ENCODE measurements at places on chromosomes 2 and 18.

DNA sequence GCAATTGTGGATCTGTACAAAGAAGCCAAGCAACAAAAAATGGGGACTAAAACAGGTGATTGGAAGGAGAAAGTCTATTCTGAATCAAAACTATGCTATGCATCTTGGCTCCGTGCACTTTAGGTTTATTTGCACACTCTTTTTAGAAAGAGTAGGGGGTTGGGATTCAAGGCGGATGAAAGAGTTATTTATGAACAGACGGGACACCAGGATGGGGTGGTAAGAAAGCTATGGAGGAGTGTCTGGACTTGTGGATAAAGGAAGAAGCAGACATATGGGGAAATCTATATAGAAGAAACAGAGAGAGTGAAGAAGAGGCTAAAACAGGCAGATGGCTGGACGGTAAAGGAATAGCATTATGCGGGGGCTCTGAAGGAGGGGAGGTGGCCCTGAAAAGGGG lies 57.8 kb downstream of the TCF4 start:
- DNase-seq = no peak

- DNase-seq = no peak
Measured at GRCh38 chr2:207926989-207927300, 98.4 kb downstream of the PLEKHM3 start.

DNA sequence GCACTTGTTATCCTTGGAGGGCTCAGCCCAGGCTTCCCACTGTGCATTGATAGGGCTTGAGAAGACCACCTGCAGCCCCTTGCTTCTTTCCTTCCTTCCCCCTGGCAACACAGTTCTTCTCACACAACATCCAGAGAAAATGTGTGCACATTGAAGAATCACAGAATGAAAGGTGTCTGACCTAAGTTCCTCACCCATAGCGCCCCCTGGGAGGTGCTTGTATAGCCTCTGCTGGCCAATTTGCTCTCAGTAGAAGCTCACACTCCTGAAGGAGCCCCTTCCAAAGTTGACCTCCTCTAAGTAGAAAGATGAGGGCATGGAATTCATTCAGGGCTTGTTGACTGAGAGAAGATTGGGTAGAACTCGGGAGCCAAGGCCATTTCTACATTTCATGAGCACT lies 758.4 kb upstream of the KLHL29 start:
- no peak for DNase-seq

DNA sequence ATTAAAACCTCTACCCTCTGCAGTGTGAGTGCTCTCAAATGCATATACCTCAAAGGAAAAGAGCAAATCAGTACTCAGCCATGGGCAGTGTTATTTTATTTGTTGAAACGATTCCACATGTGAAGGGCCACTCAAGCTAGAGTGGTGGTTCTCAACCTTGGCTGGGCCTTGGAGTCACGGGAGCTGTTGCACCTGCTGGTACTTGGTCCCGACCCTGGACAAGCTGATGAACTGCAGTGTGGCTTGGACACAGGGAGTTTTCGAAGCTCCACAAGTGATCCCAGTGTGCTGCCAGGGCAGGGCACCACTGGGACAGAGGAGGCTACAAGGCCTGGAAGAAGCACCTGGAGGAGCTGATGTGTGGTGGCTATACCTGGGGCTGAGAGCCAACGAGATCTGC lies 19.7 kb downstream of the GNLY start:
- DNase-seq = no peak

DNA sequence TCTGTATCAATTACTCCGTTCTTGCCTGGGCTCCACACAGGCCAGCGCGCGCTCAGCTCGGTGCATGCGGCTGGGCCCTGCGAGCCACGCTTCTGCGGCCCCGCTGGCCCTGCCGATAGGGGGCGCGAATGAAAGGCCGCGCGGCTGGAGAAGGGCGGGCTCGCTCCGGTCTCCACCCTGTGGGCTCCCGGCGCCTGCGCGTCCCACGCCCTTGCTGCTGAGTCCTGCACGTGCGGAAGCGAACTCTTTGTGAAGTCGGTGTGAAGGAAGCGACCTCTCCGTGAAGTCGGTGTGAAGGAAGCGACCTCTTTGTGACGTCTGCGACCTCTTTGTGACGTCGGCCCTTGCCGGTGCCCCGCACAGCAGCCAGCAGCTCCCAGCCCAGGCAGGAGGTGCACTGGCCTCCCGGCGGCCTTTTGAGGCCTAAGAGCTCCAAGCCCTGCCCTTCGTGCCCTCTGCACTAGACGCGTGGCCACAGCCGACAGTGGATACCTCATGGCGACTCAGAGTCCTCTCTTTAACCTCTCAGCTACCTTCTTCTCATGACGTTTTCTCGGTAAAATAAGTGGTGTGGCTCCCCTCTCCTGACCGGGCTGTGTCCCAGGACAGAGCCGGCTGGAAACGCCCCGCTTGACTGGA lies 391.9 kb upstream of the RAB6C start:
- no peak for DNase-seq

GRCh38 chr2:231170055-231170454 lies 28.4 kb upstream of the ARMC9 start:
- no peak for DNase-seq

DNA sequence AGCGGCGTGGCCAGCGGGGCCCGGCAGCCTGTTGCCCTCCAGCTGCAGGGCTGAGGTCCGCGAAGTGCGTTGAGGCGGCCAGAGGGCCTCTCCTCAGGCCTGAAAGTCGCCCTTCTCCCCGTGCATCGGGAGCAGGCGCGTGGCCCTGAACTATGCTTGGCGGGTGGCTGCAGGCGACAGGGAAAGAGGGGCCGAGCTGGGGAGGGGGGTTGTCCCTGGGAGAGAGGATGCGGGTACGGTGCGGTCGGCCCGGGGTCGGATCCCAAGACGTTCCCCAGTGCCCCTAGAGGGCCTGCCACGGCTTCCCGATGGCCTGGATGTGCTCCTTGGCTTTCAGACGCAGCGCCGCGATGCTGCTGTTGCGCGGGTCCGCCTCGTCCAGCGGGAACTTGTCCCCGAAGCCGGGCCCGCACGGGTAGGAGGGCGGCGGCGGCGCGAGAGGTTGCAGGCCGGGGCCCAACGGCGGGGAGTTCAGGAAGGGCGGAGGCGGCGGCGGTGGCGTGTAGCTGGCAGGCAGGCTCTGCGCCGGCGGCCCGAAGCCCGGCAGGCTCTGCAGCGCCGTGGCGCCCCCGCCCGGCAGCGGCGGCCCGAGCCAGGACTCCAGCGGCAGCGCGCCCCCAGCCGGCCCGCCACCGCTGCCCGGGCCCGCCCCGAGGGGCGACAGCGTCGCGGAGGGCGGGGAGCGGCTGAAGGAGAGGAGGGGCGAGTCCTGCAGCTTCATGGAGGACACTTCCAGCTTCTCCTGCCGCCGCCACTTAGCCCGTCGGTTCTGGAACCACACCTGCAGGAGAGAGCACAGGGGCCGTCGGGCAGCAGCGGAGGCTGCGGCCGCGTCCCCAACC lies 4.3 kb downstream of the RAX start:
- peak; percentile 18 for DNase-seq

DNA sequence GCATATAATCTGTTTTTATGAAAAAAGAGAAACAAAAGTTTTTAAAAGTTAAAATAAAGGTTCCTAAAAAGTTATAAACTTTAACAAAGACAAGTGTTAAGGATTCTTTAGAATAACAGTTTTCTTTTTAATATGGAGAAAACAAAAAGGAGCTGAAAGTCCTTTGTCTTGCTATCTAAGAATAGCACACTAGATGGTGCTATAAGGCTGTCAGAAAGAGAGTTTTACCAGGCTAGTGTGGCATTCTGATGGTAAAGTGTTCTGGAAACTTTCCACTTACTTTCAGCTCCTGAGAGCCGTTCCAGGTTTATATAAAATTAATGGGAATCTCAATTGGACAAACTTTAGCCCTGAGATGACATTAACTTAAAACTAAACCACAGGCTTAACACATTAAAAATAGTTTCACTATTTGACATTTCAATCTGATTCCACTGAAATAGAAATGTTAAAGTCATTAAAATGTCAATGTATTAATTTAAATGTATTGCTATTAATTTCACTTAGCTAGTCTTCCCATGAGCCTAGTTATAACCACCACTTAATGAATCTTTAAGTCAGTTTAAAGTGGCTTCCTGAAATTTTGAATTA lies 3.7 kb downstream of the FBXO48 start:
- peak; percentile 75 for DNase-seq

DNA sequence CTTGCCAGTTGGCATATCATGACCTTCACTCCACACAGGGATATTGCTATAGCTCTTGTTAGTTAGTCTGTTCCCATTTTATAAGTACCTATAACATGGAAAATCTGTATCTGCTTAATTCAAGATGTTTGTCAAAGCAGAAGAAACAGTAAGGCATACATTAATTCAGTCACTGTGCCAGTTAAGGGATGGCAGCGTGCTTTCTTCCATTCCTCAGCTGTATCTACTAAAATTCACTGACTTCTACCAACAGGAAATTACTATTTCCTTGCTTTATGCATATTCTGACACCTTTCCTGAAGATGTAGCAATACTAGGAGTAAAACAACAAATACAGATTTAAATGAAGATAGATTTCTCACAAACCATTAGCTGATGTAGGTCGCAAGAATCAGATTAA lies 59.9 kb downstream of the RNF152 start:
- no peak for DNase-seq
